ENCODE measurements at places on chromosomes 16 and 17. TPM values are rescaled to one million over a fixed set of nuclear protein-coding genes. Genes with fewer than 3 reads are reported as not detected.

DNA sequence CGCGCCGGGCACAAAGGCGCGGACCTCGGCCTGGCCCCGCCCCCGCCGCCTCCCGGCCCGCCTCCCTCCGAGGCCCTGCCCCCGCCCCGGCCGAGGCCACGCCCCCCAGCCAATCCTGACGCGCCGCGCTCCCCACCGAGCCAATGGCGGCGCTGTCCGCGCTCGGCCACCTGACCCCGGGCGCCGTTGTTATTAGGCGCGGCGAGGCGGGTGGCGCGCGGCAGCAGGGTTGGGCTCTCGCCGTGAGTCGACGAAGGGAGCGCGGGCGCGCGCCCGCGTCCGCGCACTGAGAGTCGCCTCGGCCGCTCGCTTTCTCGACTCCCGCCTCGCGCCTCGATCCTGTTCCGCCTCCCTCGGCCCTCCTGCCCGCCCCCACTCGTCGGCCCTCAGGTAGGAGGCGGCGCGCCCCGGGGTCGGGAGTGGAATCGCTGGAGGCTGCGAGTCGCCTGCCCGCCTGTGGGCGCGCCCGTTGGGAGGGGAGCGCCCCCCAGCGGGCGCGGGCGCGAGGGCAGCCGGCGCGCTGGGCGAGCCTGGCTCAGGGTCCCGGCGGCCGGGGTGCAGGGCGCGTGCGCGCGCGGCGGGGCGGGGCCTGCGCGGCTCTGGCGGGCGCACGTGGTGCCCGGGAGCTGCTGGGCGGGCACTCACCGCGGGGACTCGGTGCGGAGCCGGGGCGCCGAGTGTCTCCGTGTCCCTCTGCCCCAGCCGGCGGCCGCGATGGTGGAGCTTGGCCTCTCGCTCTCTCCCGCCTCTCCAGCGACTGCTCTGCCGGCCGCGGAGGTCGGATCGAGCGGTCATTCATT, 405 bp upstream of the CBLN1 start:
- H3K4me3 ChIP-seq, result peak overlapping the region; percentile 59
- peak overlapping the region; percentile 71 for H3K27ac ChIP-seq
- H3K4me1 ChIP-seq, result no peaks in the 10 kb centered on the region
- peak; percentile 100 for DNase-seq
- peaks cover 37% of the 10 kb centered on the region for H3K27me3 ChIP-seq
- no peaks in the 10 kb centered on the region for H3K36me3 ChIP-seq

Gene HEXIM2
- 9.3 TPM for polyA plus RNA-seq

DNA sequence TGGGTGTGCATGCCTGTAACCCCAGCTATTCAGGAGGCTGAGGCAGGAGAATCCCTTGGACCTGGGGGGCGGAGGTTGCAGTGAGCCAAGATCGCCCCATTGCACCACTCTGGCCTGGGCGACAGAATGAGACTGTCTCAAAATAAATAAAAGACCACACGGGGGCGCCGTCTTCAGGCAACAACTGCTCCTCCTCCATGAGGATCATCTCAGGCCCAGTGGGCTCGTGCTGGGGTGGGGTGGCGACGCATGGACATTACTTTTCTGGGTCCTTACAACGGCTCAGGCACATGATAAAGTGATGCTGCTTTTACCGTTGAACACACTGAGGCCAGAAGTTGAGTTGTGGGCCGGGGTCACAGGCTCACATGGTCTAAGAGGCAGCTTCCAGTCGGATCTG, 56.2 kb downstream of the PRMT7 start:
- DNase-seq, result peak; percentile 74
- no peak overlapping the region for H3K27ac ChIP-seq
- H3K4me3 ChIP-seq, result no peak overlapping the region
- H3K27me3 ChIP-seq, result no peaks in the 10 kb centered on the region
- H3K36me3 ChIP-seq, result no peaks in the 10 kb centered on the region
- H3K4me1 ChIP-seq, result peaks cover 54% of the 10 kb centered on the region

DNA sequence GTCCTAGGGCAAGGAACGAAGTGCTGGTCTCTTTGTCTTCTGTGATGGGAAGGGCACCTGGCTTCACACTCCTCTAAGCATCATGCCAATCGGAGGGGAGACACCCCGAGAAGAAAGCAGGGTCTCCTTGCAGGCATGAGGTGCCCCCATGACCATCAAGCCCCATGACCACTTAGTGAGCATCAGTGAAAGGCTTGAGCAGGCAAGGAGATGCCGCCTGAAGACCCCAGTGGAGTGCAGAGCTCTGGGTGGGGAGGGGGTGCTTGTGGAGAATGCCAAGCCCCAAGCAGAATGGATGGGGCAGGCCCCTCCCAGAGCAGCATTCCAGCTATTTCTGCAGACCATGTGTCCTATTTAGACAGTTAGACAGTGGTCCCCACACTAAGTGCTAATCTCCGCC, 232.7 kb upstream of the TNRC6C start:
- no peaks in the 10 kb centered on the region for H3K4me1 ChIP-seq
- no peaks in the 10 kb centered on the region for H3K36me3 ChIP-seq
- no peak overlapping the region for H3K4me3 ChIP-seq
- H3K27ac ChIP-seq, result peak overlapping the region; percentile 11
- DNase-seq, result no peak

Gene VPS4A
- polyA plus RNA-seq, result 18.4 TPM

DNA sequence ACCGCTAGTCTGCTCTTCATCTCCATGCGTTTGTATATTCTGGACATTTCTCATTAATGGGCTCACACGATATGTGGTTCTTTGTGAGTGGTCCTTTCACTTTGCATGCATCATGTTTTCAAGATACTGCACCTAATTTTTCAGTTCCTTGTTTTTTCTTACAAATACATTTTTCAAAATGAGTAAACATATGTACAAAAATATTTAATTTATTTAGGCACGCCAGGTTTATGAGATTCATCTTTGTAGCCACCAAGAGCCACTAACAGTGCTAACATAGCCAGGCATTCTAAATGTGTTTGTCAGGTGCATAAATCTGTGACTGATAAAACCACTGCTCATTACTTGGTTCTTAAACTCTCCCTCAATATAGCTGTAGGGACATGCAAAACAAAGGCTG, 375.3 kb downstream of the WWOX start:
- no peaks in the 10 kb centered on the region for H3K27me3 ChIP-seq
- no peak for DNase-seq
- H3K27ac ChIP-seq, result no peak overlapping the region
- no peaks in the 10 kb centered on the region for H3K4me1 ChIP-seq
- H3K4me3 ChIP-seq, result no peak overlapping the region

Gene PNMT
- 0.07 TPM for polyA plus RNA-seq

DNA sequence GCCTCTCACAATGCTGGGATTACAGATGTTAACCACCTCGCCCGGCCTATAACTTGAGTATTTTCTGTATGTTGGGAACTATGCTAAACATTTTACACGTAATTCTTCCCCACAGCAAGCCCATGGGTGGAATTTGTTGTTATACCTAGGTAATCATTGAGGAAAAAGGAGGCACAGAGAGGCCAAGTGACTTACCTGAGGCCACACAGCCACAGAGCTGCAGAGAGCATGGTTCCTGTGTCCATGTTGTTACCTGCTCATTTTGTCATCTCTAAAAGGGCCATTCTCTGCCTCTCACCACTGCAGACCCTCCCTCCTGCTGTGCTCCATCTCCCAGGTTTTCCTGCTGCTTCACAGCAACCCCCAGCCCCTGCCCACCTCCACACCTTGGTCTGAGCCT, 135.5 kb downstream of the ABCC1 start:
- H3K27ac ChIP-seq, result no peak overlapping the region
- no peaks in the 10 kb centered on the region for H3K4me1 ChIP-seq
- peaks cover 47% of the 10 kb centered on the region for H3K36me3 ChIP-seq
- no peak overlapping the region for H3K4me3 ChIP-seq

GRCh38 chr17:7129311-7129710, 14.7 kb upstream of the ASGR2 start:
- H3K27me3 ChIP-seq, result peaks cover 82% of the 10 kb centered on the region
- no peaks in the 10 kb centered on the region for H3K4me1 ChIP-seq
- H3K36me3 ChIP-seq, result no peaks in the 10 kb centered on the region
- no peak overlapping the region for H3K27ac ChIP-seq

GRCh38 chr17:49979748-49980479, 10.9 kb downstream of the DLX4 start:
- H3K27ac ChIP-seq, result no peak overlapping the region
- H3K27me3 ChIP-seq, result peaks cover 67% of the 10 kb centered on the region
- H3K4me1 ChIP-seq, result no peaks in the 10 kb centered on the region
- no peak for DNase-seq
- no peak overlapping the region for H3K4me3 ChIP-seq
- no peaks in the 10 kb centered on the region for H3K36me3 ChIP-seq

- H3K36me3 ChIP-seq, result no peaks in the 10 kb centered on the region
- no peak overlapping the region for H3K4me3 ChIP-seq
- H3K4me1 ChIP-seq, result no peaks in the 10 kb centered on the region
- no peak overlapping the region for H3K27ac ChIP-seq
These were observed 18.7 kb upstream of the ADGRG1 start for GRCh38 chr16:57609541-57610401.

GRCh38 chr16:29809031-29809747, 2.8 kb upstream of the PRRT2 start:
- H3K27ac ChIP-seq, result peak overlapping the region; percentile 87
- no peaks in the 10 kb centered on the region for H3K27me3 ChIP-seq
- peaks cover 13% of the 10 kb centered on the region for H3K36me3 ChIP-seq
- DNase-seq, result no peak
- H3K4me3 ChIP-seq, result 0 out of 2 replicates have a peak overlapping the region, but pooled peaks have one; percentile 16
- peaks cover 38% of the 10 kb centered on the region for H3K4me1 ChIP-seq
